ENCODE measurements at places on chromosomes 2 and 18.

DNA sequence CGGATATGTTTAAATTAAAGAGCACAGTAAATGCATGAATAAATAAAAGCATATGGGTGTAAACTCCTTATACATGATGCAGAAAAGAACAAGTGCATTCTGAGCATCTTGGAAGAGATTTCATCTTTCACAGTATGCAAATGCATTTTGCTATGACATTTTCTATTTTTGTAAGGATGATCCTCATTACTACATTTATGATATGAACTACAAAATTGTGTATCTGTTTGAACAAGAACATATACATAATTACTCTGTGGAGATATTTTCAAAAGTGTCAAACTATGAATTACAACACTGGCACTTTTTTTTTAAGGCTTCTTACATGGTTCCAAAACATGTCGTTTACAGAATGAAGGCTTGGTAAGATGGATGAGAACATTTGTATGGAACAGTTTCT, 184.1 kb upstream of the TMEM200C start:
- DNase-seq = no peak

GRCh38 chr2:195333869-195334268, 323.2 kb upstream of the SLC39A10 start:
- no peak for DNase-seq

GRCh38 chr2:172999641-173000386, 75.8 kb upstream of the MAP3K20 start:
- no peak for DNase-seq

GRCh38 chr2:102837626-102838198, 75.9 kb downstream of the TMEM182 start:
- no peak for DNase-seq

- DNase-seq = peak; percentile 85
Observed at GRCh38 chr18:48408727-48409590, at the start of gene ZBTB7C. Gene ZBTB7C, minus strand, starts transcription at chr18:48409383.

DNA sequence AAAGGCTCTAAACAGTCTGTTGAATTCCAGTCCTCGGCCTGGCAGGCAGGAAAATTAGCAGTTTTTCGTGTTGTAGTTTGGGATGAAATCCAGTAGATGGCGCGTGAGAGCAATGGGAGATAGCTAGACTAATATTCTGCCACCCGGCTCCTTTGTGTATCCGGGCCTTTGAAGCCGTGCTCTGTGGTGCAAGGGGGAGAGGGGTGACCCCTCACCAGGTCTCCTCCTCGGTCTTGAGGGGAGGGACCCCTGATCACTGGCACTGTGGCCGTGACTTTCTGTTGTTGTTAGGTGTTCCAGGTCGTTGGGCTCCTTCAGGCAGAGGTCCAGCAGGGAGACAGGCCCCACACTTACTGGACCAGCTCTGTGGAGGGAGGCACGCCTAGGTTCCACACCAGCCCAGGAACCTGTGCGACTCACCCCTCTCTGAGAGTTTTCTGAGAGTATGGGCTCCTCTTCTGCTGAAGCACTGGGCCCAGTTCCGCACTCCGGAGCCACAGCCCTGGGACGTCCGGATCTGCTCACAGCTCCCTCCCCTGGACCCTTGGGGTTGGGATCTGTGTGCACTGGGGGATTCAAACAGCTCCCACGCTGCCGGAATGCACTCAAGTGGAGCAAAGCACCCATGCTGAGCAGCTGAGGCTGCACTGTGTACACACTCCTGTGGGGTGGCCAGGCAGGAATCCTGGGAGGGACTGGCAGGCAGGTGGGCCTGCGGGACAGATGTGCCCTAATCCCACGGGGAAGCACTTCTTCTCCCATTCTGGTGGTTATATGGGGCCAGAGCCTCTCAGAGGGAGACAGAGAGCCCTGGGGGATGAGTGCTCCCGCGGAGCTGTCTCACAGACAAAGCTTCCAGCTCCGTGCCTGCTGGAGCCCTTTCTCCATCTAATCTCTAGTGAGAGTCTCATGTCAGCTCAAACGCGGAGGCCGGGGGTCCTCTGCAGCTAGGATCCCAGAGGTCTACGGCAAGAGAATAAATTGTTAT, 8.8 kb downstream of the GKN2 start:
- peak; percentile 75 for DNase-seq

DNA sequence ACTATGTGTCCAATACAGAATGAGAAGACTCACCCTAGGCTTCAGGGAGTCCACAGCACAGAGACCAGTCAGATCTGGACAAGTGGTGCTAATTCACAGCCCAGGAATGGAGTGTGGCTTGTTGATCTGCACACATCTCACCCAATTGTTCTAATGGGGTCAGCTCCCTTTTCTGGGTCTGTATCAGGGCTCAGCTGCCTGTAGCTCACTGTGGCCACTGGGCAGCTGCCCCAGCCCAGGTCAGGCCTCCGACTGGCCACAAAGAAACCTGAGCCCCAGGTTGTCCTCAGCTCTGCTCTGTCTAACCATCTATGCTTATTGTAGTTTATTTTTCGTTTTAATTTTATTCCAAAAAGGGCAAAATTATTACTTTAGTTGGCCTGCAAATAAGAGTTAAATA, 202.3 kb upstream of the RAB6C start:
- DNase-seq = no peak

- DNase-seq = peak; percentile 44
Observed at GRCh38 chr2:216516730-216517350, 18.2 kb downstream of the RPL37A start.

DNA sequence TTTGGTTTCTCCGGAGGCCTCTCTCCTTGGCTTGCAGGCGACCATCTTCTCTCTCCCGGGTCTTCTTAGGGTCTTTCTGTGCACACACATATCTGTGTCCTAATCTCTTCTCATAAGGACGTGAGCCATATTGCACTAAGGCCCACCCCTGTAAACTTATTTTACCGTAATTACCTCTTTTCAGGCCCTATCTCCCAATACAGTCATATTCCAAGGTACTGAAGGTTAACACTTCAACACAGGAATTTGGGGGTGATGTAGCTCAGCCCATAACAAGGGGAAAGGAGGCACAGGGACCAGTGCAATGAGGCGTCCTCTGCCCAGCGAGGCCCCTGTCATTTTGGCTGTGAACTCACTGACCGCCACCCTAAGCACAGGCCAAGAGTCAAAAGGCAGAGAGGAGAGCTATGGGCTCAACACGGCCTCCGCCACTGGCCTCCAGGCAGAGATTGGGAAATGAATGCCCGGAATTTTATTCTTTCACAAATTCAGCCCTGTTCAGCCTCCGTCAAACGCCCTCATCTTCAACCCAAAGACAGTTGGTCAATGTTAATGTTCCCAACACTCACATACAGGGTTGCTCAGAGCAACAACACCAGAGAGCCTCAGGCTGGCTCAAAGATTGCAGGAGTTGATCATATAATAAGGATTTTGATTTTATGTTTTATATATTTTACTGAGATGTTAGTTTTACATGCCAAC, 15.9 kb upstream of the NMUR1 start:
- no peak for DNase-seq

DNA sequence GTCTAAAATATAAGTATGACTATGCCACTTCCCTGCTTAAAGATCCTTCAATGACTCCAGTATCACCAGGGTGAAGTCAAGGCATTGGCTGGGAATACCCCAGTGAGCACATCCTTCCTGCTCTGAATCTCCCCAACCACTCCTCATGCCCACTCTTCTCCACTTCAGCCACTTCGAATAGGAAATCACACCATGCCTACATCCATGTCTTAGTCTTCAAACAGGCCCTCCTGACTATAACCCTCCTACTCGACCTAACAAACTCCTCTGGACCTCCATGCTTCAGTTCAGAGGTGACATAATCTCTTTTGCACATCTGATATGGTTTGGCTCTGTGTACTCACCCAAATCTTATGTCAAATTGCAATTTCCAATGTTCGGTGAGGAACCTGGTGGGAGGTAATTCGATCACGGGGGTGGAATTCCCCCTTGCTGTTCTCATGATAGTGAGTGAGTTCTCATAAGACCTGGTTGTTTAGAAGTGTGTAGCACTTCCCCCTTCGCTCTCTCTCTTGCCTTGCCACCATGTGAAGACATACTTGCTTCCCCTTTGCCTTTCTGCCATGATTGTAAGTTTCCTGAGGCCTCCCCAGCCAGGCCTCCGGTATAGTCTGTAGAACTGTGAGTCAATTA, 87.8 kb upstream of the TFCP2L1 start:
- DNase-seq = no peak

- no peak for DNase-seq
Observed at GRCh38 chr2:230050136-230050535, 18.6 kb downstream of the SLC16A14 start.

GRCh38 chr2:212537726-212538304, 787 bp downstream of the ERBB4 start:
- DNase-seq = peak; percentile 74

DNA sequence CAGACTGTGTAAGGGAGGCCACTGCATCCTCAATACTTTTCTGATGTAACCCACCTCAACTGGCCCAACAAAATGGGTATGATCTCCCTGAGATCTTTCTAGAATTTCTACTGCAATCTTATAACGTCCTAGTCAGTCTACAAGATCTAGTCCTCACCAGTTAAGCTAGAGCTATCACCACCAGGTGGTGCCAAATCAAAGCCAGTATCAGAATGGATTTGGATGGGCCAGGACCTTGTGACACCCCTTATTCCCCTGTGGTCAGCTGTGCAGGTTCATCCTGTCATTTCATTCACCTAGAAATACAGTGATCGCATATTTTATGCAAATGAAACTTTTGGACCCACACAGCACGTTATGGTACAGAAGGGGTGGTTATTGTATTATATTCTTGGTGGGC, 90.3 kb downstream of the OLA1 start:
- DNase-seq = peak; percentile 41

GRCh38 chr2:25310965-25311864, 30.5 kb downstream of the DNMT3A start:
- no peak for DNase-seq

DNA sequence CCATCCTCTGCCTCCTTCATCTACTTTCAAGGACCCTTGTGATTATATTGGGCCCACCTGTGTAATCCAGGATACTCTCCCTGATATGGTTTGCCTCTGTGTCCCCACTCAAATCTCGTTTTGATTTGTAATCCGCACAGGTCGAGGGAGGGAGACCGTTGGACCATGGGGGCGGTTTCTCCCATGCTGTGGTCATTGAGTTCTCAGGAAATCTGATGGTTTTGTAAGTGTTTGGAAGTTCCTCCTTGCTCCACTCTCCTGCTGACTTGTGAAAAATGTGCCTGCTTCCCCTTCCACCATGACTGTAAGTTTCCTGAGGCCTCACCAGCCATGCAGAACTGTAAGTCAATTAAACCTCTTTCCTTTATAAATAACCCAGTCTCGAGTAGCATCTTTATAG, 42.0 kb upstream of the EML6 start:
- no peak for DNase-seq

DNA sequence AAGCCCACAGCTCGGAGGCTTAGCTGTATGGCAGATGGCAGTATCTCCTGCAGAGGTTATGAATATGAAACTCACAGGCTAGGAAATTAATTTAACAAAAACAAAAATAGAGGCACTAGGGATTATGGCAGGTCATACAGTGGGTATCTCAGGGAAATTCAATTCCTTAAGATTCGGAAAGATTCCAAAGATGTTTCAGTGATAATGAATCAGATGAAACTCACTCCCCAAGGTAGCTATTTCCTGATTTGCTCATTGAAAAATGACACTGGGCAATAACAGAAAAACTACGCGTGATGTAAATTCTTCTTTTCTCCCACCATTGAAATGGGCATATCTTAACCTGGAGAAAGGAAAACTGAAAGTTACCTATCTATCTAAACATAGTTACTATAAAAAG, 414.1 kb downstream of the STK39 start:
- DNase-seq = no peak

DNA sequence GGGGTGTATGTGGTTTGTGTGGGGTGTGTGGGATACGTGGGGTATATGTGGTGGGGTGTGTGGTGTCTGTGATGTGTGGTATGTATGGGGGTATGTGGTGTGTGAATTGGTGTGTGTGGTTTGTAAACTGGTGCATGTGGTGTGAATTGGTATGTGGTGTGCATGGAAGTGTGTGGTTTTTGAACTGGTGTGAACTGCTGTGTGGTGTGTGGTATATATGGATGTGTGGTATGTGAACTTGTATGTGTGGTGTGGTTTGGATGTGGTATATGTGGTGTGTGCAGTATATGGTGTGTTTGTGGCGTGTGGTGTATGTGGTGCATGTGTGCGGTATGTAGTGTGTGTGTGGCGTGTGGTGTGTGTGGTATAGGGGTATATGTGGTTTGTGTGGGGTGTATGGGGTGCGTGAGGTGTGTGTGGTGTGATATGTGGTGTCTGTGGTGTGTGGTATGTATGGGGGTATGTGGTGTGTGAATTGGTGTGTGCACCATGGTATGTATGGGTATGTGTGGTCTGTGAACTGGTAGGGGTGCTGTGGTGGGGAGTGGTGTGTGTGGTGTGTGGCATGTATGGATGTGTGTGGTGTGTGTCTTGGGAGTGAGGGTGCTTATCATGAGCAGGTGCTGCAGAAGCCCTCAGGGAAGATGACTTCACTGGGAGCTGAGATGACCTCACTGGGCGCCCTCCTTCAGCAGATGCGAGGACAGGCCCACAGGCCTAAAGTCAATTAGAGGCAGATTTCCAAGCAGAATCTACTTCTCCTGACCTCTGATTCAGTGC, 209.6 kb upstream of the TNP1 start:
- DNase-seq = no peak

- DNase-seq = no peak
Observed at GRCh38 chr2:178418426-178418825, 32.5 kb downstream of the PRKRA start.

- DNase-seq = peak; percentile 11
Observed at GRCh38 chr2:121910139-121910538, 154.7 kb downstream of the TSN start.

DNA sequence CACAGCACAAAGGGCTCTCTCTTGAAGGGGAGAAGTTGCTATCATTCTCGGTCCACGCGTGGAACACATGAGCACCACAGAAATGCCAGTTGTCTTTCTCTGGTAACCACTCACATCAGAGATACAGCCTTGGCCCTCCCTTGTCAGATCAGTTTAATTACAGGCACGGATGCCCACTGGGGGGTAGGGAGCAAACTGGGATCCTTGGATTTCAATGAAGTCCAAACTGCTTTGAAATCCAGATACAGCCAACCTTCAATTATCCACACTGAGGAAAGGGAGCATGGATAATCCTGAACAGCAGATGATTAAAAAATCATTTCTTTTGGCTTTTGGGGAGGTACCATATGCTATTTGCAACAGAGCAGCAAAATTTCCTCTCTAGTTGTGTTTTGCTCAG, 63.7 kb upstream of the DAPL1 start:
- no peak for DNase-seq

DNA sequence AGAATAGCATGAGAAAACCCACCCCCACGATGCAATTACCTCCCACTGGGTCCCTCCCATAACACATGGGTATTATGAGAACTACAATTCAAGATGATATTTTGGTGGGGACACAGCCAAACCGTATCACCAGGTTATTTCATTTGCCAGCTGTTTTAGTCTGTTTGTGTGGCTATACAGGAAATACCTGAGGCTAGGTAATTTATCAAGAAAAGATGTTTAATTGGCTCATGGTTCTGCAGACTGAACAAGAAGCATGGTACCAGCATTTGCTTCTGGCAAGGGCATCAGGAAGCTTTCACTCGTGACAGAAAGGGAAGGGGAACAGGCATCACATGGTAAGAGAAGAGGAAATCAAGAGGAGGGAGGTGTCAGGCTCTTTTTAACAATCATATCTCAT, 329.2 kb downstream of the GULP1 start:
- DNase-seq = no peak

GRCh38 chr2:102282678-102283091, 28.7 kb upstream of the IL1RL1 start:
- no peak for DNase-seq

Data from cardiac muscle cell (in vitro differentiated cells and primary cell).